Activated T-cell treated with anti-CD3 and anti-CD28 coated beads for 4 hours (primary cell): ENCODE measurements at places on chromosomes 1 and 21.
A peak's percentile ranks its signal among the peaks of the same experiment; 100 is the strongest.

- DNase-seq: no peak
Observed at GRCh38 chr1:23496490-23497181, 12.7 kb upstream of the ASAP3 start.

DNA sequence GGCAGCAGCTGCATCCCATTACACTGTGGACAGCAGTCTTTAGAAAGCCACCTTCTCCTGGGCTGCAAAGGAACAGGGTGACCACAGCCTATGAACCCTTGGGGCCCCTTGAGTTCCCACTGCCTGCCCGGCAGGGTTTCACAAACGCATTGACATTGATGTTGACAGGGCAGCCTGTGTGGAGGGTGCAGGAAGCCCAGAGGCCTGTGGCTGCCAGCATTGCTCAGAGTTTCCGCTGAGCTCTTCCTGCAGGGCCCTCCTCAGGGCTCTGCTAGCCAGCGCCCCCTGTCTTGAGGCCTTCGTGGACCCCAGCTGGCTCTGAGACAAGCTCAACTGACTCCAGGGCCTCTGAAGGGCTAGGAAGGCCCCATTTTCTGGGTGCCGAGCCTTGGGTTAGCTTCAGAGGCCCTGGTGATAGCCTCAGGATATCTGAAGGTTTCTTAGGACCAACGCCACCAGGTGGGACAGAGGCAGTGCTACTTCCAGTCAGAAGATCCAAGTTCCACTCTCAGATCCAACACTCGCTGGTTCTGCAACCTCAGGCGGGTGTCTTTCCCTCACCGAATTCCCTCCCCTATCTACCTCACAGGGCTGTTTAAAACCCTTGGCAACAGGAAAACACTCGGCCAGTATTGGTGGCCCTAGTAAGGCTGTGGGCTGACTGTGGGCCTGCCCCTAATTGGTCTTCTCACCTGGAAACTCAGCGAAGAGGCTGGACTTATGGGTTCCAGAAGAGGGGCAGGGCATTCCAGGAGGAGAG, 27.2 kb upstream of the EPS8L3 start:
- DNase-seq: peak; percentile 60

GRCh38 chr1:180504186-180504585, 1.8 kb upstream of the ACBD6 start:
- no peak for DNase-seq

- no peak for DNase-seq
Observed at GRCh38 chr1:7510389-7510931, 260.6 kb upstream of the VAMP3 start.

DNA sequence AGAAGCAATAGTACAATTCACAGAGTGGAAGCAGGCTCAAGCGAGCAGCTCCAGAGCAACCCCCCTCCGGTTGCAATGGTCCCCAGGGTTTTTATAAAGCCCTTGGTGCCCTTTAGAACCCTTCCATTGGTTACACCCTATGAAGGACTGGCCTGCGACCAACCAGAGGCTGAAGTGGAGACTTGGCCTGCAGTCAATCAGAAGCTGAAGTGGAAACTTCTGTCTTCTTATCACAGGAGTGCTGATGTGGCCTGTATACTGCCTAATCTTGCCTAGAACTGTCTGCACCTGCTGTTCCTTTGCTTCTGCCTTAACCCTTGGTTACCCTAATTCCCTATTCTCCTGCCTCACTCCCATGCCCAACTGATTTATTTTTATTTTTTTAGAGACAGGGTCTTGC, 15.4 kb upstream of the FRRS1 start:
- DNase-seq: no peak
